ENCODE measurements at places on chromosomes 2 and 18.

- no peak for DNase-seq
Observed at GRCh38 chr2:24513281-24514071, 22.4 kb downstream of the NCOA1 start.

DNA sequence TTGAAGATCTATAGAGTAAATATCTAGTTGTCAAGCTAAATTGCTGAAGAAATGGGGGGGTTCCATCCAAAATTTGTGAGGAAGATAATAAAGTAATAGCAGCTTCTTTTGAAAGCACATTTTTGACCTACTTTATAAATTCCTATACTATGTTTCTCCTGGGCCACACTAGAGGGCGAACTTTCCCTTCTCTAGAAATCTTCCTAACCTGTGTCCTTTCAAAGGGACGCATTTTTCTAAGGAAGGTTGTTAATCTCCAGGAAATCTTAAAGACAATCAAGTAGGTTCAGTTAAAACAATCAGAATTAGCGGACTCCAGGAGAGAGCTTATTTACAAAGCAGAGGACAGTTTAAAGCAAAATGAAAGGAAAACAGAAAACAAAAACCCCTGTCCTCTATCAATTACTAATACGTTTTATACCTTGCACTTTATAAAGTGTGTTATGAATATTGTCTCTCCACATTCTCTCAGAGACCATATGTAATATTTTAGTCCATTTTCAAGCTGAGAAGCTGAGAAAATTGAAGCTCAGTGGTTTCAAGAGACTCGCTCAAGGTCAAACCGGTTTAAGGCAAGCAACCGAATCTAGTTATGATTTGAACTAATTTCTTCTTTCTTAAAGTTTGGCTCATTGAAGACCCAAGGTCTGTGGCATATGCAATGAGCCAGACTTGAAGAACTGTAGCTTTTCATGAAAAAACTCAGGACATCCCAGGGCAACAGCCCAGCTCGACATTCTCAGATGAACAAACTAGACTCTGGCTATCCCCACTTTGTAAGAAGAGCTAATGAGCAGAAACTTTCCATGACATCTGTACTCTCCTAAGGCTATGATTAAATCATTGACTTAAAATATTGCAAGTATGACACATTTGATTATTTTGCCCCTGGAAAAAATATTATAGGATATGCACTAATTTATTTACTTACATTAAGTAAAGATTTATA lies 273.6 kb downstream of the PAX3 start:
- DNase-seq = peak; percentile 4

GRCh38 chr2:11798701-11799435 lies 52.4 kb downstream of the LPIN1 start:
- no peak for DNase-seq

- no peak for DNase-seq
Observed at GRCh38 chr2:45750484-45750883, 99.0 kb downstream of the PRKCE start.

GRCh38 chr2:150491430-150491829 lies 4.0 kb upstream of the RND3 start:
- no peak for DNase-seq

DNA sequence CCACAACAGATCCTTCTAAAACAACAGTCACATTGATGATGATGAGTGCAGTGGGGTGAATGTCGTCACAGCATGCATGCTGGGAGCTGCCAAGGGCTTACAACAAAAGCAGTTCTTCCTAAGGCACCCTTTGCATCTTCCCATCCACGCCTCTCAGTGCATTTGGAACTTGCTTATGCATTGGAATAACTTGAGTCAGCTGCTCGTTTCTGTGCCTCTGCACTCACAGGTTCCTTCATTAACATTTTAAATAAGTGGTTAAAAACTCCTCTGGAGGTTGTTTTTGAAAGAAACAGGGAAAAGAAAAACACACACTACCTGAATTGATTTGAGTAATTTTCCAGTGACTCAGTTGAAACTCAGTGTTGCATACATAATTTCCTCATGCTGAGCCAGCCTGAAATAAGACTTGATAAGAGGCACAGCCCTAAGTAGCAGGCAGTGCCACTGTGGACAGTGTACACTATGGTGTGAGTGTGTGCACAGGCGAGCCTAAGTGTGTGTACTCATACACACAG lies 46.8 kb upstream of the TRIM43B start:
- no peak for DNase-seq

DNA sequence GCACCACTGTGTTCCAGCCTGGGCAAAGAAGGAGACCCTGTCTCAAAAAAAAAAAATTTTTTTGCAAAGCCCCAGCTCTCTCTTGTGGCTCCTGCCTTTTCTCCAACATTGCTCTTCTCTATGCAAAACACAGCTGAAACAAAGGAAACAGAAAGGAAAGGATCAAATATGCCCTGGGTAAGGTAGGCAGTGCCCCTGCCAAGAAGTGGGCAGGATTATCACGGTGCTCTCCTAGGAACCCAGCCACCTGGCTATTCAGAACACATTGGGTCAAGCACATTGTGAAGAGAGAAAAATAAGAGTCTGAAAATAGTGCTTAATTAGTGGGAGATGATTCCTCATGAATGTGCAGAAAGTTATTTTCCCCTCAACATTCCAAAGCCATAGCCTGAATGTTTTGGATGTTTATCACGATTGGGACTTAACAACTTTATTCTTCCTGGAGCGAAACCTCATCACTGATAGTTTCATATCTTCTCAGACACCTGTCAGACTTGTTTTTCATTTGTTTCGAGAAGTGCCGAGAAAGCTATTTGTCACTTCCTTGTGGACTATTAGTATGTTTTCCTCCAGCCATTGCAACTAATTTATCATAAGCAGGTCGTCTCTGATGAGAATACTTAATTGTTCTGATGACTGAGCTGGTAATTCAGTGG lies 42.7 kb upstream of the RPL31 start:
- DNase-seq = no peak

GRCh38 chr2:179373816-179374215 lies 109.2 kb upstream of the SESTD1 start:
- DNase-seq = no peak

GRCh38 chr18:65468881-65469280 lies 281.9 kb upstream of the CDH7 start:
- no peak for DNase-seq

DNA sequence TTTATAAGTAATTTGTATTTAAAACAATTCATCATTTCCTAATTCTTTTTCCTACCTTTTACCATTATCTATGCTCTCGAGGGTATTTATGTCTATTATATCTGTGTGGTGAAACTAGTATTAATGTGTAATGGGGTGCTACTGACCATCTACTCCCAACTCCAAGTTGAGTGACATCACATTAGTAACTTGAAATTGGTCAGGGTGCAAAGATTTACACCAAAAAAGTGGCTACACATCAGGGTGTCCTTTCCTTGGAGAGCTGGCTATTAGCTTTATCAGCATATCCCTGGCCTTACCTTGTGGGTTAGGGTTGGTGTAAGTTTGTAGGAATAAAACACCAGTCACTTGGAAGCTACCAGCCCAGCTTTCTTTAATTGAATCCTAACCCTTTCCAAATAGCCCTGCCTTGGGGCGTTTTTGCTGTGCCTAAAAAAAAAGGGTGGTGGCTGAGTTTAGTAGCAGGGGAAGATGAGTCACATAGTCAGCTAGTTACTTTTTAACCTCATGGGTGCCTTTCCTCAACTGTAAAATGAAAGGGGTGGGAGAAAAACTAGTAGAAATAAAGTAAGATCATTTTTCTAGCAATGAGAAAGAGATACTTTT lies 14.0 kb downstream of the ANXA4 start:
- peak; percentile 44 for DNase-seq

- no peak for DNase-seq
Observed at GRCh38 chr2:88641330-88641729, 14.1 kb upstream of the EIF2AK3 start.

DNA sequence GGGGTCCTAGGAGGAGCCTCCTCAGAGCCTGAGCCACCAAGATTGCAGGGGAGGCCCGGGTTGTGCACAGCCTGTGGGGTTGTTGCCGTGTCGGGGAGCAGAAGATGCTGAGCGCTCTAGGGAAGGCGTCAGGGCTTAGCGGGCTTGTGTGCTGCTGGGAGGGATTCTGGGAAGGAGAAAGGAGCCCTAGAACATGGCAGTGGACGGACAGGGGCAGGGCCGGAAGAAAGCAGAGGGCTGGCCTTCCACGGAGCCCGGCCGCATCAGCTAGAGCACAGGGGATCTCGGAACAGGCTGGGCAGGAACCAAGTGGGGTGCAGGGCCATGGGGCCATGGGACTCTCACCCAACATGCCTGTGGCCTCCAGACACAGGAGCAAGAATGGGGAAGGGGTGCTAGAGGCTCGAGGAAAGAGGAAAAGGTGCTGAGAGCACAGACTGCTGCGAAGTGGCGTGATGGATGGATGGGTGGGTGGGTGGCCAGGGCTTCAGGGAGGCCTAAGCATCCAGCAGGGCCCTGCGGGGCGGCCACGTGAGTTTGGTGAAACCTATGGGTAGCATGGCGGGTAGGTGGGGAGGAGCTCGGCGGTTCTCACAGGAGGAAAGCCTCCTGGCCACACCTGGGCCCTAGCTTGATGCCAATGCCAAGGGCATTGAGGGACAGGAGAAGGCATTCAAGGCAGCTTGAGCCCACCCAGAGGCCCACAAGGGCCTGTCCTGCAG lies 35.8 kb downstream of the MTERF4 start:
- DNase-seq = no peak

DNA sequence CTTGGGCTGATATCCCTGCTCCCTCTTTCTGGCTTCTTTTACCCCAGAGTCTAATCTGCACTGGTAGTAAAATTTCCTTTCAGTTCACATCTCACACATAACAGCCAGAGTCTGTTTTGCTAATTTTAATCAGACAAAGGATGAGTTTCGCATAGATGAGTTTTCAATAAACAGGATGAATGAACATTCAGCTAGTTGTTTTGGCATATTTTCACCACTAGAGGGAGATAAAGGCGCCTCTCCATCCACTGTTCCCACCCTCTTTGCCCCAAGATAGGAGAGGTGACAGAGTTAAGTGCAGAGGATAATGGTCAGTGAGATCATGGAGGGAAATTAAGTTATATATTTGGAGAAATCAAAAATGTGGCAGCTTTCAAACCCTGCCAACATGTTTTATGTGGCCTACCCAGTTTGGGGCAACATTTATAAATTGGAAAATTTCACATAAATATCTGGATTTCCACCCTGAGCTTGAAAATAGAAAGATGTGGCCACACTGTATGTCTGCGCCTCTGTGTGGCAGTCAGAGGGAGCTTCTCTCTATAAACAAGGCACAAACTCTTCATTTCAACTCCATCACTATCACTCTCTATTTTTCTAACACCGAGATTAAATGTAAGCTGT lies 48.5 kb upstream of the DTNA start:
- peak; percentile 44 for DNase-seq

DNA sequence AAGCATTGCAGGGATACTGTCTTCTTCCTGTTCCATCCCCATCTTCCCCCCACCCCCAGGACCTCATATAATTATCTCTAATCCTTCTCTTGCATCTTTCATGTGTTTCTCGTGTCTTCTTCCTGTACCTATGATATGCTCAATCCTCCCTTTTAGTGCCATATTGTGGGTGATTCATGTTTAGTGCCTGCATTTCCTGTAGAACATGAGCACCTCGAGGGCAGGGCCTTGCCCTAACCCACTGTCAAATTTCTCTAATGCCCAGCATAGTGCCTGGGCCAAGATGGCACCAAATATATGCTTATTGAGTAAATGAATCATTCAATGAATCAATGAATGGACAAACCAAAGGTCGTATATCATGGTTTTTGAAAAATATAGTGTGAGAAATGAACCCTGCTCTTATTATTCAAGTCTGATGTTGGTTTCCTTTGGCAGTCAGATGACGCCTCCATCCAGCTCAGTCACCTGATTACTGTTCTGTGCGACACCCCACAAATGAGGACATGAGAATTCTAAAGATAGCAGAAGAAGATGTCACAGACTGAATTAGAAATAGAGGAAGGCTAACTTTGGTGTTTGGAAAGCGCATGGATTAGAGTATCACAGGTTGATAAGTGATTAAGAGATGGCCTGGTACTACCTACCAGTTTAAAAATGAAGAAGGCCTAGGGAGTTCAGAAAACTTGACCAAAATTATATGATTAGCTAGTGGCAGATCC lies 278.4 kb downstream of the PRKCE start:
- DNase-seq = no peak

DNA sequence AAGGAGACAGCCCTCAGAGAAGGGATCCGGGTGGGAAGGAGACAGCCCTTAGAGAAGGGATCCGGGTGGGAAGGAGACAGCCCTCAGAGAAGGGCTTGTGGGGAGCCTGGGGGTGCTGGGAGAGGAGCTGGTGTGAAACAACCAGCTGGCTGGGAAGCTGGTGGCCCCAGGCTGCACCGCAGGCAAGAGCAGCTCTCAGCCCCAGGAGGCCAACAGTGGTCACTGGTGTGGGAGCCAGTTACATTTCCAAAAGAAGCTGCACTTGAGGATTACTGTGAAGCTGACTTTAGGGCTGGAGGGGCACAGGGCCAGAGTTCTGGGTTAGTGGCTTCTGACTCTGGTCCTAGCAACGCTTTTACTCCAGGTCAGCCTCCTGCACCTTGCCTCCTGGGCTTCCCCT lies 3.3 kb downstream of the HES6 start:
- no peak for DNase-seq

- DNase-seq = no peak
Observed at GRCh38 chr2:71725836-71726235, 272.5 kb downstream of the DYSF start.

DNA sequence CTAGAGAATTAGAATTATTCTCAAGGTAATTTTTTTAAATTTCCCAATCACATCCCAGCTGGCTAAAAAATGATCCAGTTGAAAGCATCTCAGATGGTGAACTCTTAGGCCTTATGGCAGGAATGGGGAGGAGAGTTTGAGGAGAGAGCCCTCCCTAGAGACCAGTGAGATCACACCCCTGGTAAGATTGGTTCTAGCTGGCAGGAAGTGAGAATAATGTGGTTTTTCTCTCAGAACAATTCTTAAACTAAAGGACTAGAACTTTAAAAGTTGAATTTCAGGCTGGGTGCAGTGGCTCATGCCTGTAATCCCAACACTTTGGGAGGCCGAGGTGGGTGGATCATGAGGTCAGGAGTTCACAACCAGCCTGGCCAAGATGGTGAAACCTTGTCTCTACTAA lies 120.2 kb downstream of the MYO3B start:
- DNase-seq = no peak

- DNase-seq = no peak
Observed at GRCh38 chr2:69304656-69305055, 82.4 kb downstream of the GFPT1 start.

- no peak for DNase-seq
Observed at GRCh38 chr18:9969247-9969646, 55.4 kb downstream of the VAPA start.

GRCh38 chr18:13492314-13492713 lies 234.0 kb downstream of the FAM210A start:
- DNase-seq = no peak

DNA sequence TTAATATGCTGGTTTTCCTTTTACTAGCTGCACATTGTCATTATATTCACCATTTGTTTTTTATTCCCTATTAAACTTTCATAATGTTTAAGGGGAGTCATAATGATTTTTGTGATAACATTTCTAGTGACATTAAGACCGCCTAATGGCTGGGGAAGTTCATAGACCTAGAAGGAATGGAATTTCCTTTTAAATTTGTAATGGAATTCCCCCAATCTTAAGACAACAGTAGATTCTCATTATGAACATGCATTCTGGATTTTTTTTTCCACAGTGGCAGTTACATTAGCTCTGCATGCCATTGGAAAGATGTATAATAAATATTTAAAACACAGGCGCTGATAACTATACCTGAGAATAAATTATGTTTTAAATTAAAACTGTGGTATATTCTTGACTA lies 8.4 kb downstream of the YPEL5 start:
- no peak for DNase-seq

- no peak for DNase-seq
Observed at GRCh38 chr2:218404351-218405085, 4.8 kb downstream of the CTDSP1 start.
